ENCODE measurements at places on chromosomes 1 and 21. TPM values are rescaled to one million over a fixed set of nuclear protein-coding genes. Genes with fewer than 3 reads are reported as not detected.

DNA sequence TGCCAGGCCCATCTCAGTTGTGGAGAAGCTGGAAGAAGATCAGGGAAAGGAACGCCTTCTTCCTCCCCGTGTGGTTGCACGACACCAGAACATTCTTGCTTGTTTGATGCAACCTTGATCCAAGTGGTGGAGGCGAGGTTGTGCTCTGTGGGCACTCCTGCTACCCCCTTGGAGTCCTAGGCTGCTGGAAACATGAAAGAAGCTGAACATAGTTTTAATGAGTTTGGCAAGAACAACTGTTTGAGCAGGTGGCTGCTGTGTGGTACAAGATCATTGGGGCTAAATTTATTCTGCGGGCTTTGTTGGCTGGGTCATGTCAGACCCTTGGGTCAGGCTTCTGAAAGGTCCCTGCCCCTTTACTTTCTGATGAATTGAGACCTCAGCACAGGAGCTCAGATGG, 5.9 kb downstream of the KAZN start:
- no peaks in the 10 kb centered on the region for H3K36me3 ChIP-seq
- DNase-seq: no peak
- no peak overlapping the region for H3K27ac ChIP-seq
- H3K4me1 ChIP-seq: peaks cover 33% of the 10 kb centered on the region

The SIM2 gene
- 4.8 TPM for total RNA-seq

The CYP4Z1 gene
- total RNA-seq: not detected

GRCh38 chr1:155075535-155075934, 3.1 kb upstream of the EFNA3 start:
- no peak for DNase-seq
- H3K4me3 ChIP-seq: peak overlapping the region; percentile 69
- H3K4me1 ChIP-seq: peaks cover 39% of the 10 kb centered on the region
- peak overlapping the region; percentile 87 for H3K27ac ChIP-seq
- peaks cover 20% of the 10 kb centered on the region for H3K27me3 ChIP-seq

DNA sequence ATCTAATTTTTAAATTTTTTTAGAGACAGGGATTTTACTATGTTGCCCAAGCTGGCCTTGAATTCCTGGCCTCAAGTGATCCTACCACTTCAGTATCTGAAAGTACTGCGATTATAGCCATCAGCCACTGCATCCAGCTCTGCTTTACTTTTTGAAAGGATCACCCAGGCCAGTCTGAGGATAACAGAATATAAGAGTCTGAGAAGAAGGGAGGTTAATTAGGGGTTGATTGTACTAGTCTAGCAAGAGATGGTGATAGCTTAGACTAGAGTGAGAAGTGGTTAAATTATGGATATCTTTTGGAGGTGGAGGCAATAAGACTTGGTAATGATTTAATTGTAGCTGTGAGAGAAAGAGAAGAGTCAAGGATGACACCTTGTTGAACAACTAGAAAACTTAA, 32.2 kb downstream of the PHACTR4 start:
- no peak for DNase-seq
- peaks cover 5% of the 10 kb centered on the region for H3K27me3 ChIP-seq
- H3K36me3 ChIP-seq: no peaks in the 10 kb centered on the region
- H3K27ac ChIP-seq: no peak overlapping the region
- no peak overlapping the region for H3K4me3 ChIP-seq
- H3K4me1 ChIP-seq: peaks cover 8% of the 10 kb centered on the region

DNA sequence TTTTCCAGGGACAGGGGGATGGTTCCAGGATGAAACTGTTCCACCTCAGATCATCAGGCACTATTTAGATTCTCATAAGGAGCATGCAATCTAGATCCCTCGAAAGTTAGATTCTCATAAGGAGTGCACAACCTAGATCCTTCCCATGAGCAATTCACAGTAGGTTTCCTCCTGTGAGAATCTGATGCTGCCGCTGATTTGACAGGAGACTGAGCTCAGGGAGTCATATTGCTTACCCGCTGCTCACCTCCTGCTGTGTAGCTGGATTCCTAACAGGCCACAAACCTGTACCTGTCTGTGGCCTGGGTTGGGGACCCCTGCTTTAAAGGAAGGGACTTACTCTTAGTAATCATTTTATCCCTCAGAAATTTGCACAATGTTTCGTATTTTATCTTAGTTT, 9.3 kb downstream of the CTH start:
- no peaks in the 10 kb centered on the region for H3K36me3 ChIP-seq
- H3K4me1 ChIP-seq: no peaks in the 10 kb centered on the region

The PCAT6 gene
- total RNA-seq: 7.7 TPM

Measured in glutamatergic neuron (in vitro differentiated cells).